ENCODE measurements at places on chromosomes 12 and 14.

DNA sequence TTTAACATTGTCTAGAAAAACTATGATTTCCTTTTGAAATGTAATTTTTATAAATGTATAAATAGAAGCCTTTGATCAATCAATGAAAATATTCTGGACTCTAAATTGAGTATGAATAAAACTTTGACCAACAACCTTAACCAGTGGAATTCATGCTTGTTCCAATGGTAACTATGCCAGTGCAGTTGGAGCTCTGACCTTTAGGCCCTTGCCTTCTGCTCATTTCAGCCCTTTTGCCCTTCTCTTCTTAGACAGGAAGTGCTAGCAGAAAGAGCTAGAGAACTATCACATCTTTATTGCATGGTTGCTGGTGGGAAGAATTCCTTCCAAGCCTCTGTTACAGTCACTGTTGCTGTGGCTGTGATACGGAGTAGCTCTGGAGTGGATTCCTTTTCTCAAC lies 39.7 kb downstream of the TTC8 start:
- DNase-seq = no peak

- no peak for DNase-seq
Measured at GRCh38 chr12:124842073-124842749, 21.5 kb downstream of the SCARB1 start.

DNA sequence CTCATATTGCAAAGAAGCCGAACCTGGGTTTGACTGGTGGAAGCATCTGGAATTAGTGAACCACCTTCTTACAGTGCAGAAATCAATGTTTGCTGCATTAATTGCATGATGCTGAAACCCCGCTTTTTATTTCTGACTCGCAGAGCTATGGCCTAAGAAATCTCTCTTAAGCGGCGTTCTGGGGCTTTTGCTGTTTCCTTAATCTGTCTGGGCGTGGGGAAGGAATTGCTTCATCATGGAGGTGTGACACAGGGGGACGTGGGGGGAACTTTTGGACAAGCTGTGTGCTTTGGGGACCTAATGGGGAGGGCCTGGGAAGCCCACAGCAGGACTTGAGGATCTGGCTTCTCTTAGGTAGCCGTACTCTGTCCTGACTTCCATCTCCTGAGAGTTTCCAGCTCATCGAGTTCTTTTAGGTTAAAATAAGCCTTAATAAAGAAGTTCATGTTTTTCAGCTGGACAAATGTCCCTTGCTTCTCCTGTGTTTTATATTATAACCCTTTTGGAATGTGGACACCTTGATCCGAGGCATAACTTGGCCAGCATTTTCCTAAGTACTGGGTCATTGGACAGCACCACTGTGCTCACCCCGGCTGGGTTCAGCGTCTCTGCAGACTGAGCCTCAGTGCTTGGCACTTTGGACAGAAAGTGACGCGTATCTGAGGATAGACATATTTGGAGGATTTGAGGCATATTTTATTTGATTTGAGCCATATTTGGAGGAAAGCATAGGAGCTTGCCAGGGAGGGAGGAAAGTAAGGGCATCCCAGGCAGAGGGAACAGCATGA lies 192.1 kb upstream of the MYL2 start:
- no peak for DNase-seq

DNA sequence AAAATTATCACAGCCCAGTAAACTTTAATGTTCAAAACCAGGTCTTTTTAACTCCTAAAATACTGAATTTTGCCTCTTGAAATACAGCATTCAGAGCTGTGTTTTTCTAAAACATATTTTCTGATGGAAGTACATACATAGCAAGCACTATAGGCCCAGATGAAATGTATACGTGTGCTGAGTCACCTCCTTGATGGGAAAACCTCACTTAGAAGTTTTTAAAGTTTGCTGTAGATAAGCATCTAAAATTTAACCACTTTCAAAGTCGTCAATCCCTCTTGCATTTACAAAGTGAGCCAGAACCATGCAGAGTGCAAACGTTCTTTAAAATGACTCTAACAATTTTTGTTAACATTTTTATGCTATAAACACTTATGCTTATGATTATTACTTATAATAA lies 618.8 kb downstream of the RPS29 start:
- no peak for DNase-seq

DNA sequence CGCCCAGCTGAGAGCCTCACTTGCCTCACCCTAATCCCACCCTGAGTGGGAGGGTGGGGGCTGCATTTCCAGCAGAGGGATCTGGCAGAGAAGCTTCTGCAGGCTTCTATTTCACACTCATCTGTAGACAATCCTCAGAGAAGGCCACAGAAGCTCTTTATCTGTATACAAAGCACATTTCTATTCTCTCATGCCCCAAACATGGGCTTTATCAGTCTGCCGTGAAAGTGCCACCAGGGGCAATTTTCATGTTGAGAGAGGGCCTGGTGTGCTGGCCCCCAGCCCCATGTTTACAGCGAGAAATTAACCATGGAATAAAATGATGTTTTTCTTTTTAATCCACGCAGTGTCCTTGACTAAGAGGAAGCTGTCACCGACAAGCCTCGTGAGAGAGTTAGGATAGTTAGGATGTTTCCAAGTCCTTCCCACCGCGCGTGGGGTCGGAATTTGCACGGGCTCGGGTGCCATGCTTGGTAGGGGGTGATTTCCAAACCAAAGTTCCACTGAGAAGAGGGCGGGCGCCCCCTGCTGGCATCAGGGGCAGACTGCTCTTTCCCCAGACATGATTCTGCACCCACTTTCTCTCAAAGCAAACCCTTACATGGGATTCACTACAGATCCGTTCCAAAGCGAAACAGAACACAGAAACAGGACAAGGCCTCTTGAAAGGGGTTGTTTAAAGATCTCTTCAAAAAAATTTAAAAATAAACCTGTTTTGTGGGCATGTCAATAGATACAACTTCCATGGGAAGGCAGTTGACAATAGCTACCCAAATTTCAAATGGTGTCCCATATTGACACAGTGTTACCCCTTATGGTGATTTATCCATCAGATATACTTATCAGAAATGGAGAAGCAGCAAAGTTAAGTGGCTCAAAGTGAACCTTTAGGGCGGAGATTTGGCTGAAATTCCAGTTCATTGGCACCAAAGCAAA lies 19.4 kb downstream of the BDKRB1 start:
- no peak for DNase-seq

DNA sequence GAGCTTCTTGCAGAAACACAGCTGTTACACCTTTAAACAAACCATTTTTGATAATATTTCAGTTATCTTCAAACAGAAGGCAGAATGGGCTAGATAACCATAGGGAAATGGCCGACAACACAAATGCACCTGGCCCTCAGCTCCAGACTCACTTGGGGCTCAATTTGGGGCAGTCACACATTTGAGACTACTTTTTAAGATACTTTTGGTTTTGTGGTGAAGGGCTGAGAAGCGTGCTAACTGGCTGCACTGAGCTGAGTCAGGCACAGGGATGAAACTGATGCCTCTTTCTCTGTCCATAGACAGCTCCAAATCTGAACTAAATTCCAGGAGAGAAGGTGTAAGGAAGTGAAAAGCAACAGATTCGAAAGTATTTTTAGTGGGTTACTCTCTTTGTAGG lies 18.5 kb upstream of the GRIP1 start:
- no peak for DNase-seq

Measured in right lung (tissue), 10 donors.